ENCODE measurements at places on chromosomes 1 and 21.

- no peak for DNase-seq
These were observed 156.0 kb downstream of the SLC45A1 start for GRCh38 chr1:8473891-8474300.

DNA sequence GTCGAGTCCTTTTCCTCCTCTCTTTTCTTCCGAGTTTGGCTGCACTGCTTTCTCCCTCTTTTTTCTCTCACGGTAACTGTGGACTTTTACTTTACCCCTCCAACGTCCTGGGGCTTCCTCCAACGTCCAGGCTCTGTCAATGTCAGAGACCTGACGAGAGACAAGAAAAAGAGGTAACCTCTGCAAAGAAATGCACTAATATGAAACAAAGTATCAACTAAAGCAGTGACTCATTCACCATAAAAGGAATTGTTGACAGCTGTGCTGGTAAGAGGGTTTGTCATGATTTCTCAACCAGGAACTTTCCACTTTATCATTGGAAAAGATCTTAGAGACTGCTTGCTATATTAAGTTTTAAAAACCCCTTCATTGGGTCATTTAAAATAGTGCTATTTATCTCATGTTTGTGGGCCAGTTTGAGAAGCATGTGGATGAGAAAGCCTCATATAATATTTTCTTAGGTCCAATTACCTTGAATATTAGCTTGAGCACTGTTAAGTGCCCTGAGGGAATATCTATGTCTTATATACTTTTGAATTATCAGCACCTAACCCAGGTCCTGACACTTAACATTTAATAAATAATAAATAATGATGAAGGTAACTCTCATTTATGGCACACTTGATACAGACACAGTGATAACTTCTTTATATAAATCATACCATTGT lies at the start of gene GBP2:
Gene GBP2, minus strand, starts transcription at position 202 of the 668 bp plus-strand sequence. CDS start 4,148 bp downstream, outside the sequence.
- no peak for DNase-seq

DNA sequence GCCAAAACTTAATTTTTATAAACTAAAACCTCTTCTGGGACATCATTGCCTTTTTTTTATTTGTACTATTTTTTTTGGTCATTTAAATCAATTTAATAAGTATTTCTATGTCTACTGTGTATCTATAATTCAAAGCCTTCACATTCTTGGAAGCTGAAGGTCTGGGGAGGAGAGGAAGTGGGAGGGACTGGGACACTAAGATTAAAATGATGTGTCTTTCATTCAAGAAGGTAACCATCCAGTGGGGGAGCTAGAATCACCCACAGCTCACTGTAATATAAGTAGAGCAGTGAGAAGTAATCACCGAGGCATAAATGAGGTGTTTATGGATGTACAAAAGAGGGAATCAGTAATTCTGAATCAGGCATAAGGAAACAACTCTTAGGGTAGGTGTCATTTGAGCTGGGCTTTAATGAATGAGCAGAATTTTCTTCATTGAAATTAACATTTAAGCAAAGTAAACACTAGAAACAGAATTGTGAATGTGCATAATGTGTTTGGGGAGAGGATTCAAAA lies 52.8 kb downstream of the PTGER3 start:
- DNase-seq, result no peak

- DNase-seq, result no peak
These were observed 1.9 kb downstream of the PABPC4 start for GRCh38 chr1:39574646-39575045.

DNA sequence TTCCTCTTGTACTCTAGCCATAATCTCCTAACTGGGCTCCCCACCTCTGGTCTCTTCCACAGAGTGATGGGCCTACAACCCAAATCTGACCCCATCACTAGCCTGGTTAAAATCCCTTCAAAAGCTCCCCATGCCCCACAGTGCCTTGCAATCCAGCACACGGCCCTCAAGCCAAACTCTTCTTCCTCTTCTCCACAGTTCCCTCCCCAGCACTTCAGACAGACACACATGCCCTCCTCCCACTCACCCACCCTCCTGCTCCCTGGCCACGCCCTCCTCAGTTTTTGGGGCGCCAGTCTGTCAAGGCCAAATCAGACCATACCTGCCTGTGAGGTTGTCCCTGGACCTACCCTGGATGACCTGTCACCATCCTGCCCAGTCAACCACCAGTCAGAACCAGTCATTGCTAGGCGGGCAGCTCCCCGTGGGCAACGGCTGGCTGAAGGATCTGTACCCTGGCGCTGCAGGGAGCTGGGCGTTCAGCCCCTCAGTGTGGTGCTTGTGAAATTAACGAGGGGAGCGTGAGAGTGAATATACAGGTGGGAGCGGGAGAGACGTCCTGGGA lies 753 bp downstream of the C1orf210 start:
- no peak for DNase-seq

- peak; percentile 10 for DNase-seq
These were observed 960.0 kb downstream of the PLA2G4A start for GRCh38 chr1:187788718-187789117.

- no peak for DNase-seq
These were observed 119.5 kb downstream of the CASZ1 start for GRCh38 chr1:10676963-10677362.

- no peak for DNase-seq
These were observed 285.0 kb downstream of the BRINP3 start for GRCh38 chr1:190192627-190193026.

DNA sequence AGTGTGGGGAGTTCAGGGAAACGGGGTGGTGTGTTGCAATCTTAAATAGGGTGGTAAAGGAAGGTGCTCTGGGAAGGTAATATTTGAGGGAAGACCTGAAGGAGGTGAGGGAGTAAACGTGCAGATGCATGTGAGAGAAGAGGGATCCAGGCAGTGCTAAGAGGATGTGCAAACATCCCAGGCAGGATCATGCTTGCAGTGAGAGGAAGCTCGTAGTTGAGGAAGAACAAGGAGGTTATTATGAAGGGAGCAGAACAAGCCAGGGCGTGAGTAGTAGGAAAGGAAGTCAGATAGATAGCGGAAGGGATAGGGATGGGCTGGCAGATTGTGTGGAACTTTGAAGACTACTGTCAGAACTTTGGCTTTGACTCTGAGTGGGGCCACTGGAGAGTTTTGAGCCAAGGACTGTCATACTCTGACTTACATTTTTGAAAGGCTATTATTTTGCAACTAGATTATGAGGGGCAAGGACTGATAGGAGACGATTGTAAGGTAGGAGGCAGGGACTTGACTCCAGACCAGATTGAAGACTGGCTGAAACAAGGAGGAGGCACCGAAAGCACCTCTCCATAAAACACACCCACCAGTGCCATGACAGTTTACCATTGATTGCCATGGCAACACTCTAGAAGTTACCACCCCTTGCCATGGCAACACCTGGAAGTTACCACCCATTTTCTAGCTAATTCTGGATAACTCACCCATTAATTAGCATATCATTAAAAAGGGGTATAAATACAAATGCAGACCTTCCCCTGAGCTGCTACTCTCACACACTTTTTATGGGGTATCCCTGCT lies 67.0 kb downstream of the XCL2 start:
- DNase-seq, result no peak

DNA sequence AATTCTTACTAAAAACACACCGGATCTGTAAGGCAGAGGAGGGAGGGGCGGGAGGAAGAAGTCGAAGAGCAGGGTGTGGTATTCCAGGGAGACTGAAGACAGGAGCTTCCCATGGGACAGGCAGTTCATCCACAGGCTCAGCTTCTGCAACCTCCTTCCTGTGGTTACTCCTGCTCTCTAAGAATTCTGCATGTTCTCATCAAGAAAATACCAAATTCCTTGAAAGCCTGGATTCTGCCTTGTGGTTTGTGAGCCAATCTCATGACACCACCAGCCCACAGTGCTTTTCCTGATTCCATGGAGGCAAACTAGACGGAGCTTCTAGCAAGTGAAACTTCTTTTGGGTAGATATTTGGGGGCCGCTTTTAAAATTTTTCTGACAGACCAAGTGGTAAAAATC lies 1.1 kb upstream of the ST6GALNAC3 start:
- DNase-seq, result no peak

GRCh38 chr1:1962752-1963151 lies 40.8 kb downstream of the CFAP74 start:
- no peak for DNase-seq

DNA sequence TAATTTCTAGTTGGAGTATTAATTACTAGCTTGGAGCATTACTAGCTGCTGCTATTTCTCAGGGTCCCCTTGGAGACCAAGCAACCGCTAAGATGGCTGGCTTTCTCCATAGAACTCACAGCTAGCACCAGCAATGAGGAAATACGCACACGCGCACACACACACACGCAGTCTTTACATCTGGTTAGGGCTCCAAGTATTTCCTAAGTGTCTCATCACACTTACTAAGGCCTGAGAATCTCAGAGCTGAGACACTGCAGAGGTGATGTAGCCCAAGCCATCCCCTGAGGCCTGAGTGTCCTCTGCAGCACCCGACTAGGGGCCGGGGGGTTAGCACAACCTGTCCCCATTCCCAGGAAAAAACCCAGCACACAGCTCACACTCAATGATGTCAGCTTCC lies 42.5 kb downstream of the ITPKB start:
- DNase-seq, result no peak

DNA sequence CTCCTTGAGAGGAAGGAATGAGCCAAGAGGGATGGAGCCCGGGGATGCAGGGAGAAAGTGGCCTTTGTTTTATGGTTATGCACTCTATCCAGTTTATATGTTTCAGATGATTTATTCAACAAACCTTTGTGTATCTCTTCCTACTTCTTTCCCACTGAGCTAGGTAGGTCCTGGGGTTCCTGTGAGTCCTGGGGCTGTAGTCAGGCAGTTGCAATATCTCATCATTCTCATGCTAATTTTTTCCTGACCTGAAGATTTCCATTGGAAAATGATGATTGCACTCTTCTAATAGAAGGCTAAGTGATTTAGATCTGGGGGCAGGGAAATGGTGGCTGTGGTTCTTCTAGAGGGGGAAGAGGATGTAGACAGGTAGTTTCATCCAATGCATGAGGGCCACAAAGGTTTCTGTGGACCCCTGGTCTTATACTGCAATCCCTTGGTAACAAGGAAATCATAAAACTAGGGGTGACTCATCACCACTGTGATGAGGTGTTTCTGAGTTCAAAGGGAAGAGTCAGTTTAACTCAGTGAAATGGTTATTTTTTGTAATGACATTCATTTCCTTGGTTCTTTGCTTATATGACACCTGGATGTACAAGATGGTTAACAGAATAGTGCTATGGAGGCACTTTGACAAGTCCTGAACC lies 20.2 kb downstream of the B3GALT5 start:
- no peak for DNase-seq

- DNase-seq, result no peak
These were observed 44.2 kb upstream of the ZYG11A start for GRCh38 chr1:52798331-52798730.

GRCh38 chr1:186511761-186512637 lies 51.1 kb upstream of the PDC start:
- DNase-seq, result no peak

DNA sequence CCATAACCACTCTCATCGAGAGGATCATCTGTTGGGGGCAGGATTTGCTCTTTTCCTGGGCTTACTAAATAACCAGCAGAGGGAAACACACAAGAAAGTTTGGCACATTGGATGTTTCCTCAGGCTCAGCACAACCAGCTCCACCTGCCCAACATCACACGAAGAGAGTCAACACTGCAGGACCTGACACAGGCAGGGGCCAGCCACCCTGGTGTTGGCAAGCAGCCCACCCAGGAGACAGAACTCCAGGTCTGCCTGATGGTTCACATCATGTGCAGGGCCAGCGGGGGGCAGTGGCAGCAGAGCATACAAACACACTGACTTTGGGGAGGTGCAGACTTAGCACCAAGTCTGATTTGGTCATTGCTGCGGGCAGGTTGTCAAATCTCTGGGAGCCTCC lies 182.3 kb upstream of the GALNT2 start:
- DNase-seq, result no peak

DNA sequence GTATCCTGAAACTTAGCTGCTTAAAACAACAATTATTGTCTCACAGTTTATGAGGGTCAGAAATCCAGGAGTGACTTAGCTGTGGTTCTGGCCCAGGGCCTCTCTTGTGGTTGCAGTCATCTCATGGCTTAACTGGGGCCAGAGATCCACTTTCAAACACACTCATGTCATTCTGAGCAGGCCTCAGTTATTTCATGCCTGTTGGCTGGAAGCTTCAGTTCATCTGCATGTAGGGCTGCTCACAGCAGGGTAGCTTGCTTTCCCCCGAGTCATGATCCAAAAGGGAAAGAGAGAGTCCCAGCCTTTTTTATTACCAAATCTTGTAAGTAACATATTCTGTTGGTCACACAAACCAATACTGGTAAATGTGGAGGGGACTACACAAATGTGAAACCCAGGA lies 96.6 kb upstream of the B3GALT2 start:
- no peak for DNase-seq

GRCh38 chr21:41112740-41113692 lies 54.9 kb upstream of the BACE2 start:
- DNase-seq, result no peak

DNA sequence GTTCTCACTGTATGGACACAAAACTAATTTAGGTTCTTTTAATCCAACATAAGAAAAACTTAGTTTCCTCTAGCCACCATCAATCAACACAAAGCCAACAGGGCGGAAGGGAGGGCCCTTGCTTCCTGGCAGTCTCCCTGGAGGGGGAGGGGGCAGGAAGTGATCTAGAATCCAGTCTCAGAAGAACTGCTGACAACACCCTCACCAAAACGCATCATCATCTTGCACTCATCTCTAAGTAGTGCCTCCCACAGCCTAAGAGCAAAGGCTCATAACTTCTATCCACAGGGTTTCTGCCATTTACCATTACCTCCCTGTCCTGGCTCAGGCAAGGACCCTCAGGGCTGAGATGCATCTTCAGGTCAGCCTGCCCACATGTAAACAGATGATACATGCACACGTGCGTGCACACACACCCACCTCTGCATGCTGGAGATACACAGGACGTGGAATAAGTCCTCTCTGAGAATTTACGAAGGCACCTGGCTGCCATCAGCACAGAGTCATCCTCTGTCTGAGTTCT lies 20.5 kb downstream of the HIVEP3 start:
- DNase-seq, result no peak

- no peak for DNase-seq
These were observed 10.0 kb upstream of the MORC3 start for GRCh38 chr21:36310016-36310415.

GRCh38 chr1:175479521-175480342 lies 263.7 kb downstream of the TNR start:
- DNase-seq, result no peak

DNA sequence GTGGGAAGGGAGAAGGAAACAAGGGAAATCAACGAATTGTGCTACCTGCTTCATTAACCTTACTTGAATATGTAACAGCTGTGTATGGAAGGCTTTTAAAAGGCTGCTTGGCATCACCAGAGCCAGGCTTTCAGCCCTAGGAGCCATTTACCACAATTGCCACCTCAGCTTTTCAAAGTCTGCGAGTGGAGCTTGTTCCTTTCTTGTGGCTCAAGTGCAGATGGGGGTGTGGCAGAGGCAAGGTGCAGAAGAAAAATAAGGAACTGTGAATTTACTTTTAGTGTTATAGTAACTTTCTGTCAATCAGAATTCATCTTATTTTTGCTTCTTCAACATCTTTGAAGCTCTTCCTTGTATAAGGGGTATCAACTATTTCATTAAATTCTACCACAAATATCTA lies 17.6 kb downstream of the CLCA2 start:
- no peak for DNase-seq

DNA sequence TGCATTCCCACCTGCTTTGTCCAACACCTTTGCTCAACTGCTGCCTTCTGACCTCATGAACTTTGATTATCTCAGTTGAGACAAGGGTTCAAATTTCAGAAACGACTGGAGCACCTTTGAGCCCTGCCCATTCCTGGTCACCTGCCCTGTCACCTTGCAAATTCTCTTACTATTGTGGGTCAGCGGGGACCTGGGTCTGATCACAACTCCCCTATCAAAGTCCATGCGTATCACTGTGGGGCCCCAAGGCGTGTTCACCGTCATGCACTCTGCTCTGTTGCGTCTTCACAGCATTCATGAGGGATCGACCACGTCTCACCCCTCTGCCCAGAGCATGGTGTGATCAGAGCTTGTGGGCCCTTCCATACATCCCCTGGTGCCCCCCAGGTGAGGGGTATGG lies 12.9 kb downstream of the PTPRF start:
- DNase-seq, result no peak

All from NCI-H774 (cell line).